Smooth muscle cell of the umbilical artery (primary cell): ENCODE measurements at places on chromosomes 1 and 21. TPM values are rescaled to one million over a fixed set of nuclear protein-coding genes. Genes with fewer than 3 reads are reported as not detected.

MRPL24 gene
- total RNA-seq = 31.4 and 31.5 TPM in 2 replicates

TXNDC12 gene
- 30.6 and 63.2 TPM in 2 replicates for total RNA-seq

OPRD1 gene
- total RNA-seq = not detected in 2 replicates

S100A13 gene
- total RNA-seq = 56.3 and 76.0 TPM in 2 replicates

MAGOH gene
- total RNA-seq = 25.5 and 28.1 TPM in 2 replicates

AVPR1B gene
- not detected in 2 replicates for total RNA-seq

COPA gene
- total RNA-seq = 416 and 428 TPM in 2 replicates

ATP6V1G3 gene
- not detected in 2 replicates for total RNA-seq

PBX1 gene
- total RNA-seq = 26.3 and 38.0 TPM in 2 replicates

DNAI4 gene
- 5.6 and 9.2 TPM in 2 replicates for total RNA-seq

FLAD1 gene
- total RNA-seq = 15.1 and 18.9 TPM in 2 replicates

LCE2D gene
- not detected in 2 replicates for total RNA-seq

PADI2 gene
- total RNA-seq = 0.18 TPM in 1 of 2 replicates, not detected in the other

ARTN gene
- 0.30 TPM in 1 of 2 replicates, not detected in the other for total RNA-seq

SYPL2 gene
- under 0.01 TPM in 1 of 2 replicates, not detected in the other for total RNA-seq

NR5A2 gene
- under 0.01 TPM in 1 of 2 replicates, not detected in the other for total RNA-seq

CR1 gene
- total RNA-seq = not detected in 2 replicates

CLCC1 gene
- total RNA-seq = 58.2 and 73.0 TPM in 2 replicates

DUSP10 gene
- total RNA-seq = 21.9 and 37.4 TPM in 2 replicates

BCL2L15 gene
- total RNA-seq = under 0.01 and 0.18 TPM in 2 replicates

C2CD4D gene
- total RNA-seq = not detected in 2 replicates

AK5 gene
- 8.0 and 10.6 TPM in 2 replicates for total RNA-seq

FCRLA gene
- total RNA-seq = 0.59 and 0.83 TPM in 2 replicates

ADORA3 gene
- total RNA-seq = not detected in 2 replicates
